ENCODE measurements at places on chromosomes 13 and 19.

DNA sequence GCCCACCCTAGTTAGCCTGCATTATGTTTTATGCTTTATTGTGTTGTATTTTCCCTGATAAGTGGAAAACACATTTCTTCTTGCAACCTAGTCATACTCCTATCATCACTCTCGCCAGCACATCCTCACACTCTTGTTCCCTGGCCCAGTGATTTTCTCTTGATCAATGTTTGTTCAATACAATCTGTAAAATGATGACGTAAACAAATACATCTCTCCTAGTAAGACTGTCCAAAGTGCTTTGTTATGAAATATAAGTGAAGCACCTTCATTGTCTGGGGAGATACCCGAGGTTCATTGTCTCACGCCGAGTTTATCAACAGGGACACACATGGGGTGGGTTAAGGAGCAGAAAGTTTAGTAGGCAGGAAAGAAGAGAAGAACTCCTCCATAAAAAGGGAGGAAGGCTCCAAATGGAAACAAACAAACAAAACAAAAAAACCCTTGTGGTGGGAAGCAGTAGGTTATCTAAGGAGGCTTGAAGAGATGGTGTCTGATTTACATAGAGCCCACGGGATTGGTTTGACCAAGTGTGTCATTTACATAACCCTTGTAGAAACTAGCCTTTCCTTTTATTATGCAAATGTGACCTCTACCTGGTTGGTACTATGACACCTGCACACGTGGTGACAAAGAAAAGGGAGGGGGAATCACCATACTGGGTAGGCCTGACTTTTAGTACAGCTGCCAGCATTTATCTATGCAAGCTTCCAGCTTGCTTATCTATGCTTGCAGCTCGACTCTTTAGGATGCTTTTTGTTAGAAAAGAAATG, 1317.9 kb upstream of the SPRY2 start:
- DNase-seq, result no peak

DNA sequence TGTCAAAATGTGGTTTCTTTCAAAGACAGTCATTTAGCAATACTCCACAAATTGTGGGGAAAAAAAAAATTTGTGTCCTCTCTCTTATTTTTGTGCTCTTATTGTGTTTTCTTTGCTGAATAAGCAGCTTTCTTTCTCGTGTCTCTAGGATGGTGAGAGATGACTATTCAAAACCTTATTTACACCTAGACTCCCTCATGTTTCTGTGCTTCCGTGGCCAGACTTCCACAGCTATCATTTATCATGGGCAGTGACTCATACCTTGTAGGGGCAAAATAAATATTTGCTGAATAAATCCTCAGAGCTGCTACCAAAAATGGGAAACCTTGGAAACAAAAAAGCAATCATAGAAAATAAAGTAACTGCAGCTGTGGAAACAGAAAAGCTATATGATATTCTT, 204.9 kb upstream of the MIR17HG start:
- DNase-seq, result no peak

DNA sequence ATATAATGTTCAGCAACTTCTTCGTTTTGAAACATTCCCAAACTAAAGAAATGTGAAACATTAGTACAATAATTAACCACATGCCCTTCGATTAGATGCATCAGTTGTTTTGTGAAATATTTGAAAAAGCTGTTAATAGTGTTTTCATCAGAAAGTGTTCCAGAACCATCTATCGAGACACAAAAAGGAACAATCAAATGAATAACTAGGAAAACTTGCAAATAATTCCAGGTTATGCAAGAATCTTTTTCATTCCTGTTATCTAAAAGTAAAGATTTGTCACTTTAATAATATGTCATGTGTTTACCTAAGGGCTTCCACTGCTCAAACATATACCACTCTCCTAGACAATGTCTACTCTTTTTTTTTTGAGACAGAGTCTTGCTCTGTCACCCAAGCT, 904.2 kb upstream of the MIR17HG start:
- DNase-seq, result no peak

DNA sequence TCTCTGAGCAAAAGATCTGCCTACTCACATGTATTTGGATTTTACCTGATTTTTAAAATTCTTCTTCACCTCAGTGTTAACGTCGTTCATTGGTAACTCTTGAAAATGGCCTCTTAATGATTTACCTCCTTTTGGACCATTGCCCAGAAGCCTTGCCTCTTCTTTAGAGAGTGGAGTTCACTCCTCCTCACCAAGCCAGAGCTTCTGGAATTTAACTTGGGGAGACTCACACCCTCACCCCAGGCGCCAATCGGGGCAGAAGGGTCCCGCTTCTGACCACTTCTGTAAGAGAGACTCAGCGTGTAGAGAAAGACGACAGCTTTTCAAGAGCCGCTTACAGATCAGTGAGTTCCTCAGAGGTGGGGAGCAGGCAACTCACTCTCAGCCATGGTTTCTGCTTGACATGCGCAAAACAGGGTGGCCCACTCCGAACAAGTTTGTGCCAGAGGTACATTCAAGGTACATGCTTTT, 2.7 kb downstream of the PNMA8C start:
- no peak for DNase-seq

DNA sequence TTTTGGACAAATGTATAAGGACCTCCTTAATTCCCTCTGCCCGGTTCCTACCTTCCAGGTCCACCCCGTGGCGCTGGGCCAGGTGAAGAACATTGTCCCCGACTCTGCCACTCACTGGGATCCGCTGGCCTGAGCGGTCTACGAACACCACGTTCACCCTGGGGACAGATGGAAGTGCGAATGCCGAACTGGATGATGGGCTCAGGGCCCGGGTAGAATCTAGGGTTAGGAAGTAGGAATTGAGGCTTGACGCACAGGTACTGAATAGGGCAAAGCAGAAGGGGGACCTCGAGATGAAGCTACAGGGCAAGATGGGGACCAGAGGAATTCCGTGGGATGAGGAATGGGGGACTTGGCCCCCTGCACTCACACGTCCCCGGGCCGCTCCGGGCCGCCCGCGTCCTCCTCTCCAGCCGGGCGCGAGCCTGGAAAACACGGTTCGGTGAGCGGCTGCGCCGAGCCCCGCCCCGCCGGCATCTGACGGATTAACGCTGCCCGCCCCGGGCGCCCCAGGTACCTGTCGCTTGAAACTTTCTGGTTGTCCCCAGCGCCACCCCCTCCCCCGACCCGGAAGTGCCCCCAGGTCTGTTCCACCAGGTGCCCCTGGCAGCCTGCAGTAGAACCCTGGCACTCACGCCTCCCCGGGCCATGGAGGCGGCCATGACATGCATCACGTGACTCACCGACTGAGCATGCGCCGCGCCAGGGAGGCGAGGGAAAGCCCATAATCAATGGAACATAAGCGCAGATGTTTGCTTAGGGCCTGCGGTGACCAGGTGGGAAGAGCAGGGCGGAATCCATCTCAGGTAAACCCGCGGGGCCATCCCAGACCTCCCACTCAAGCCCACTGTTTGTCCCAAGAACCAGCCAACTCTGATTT, at the start of gene FDX2:
FDX2 (minus strand) TSS at position 681 of the 880 bp plus-strand sequence; CDS start at position 662, 19 bp downstream.
- peak; percentile 92 for DNase-seq

- no peak for DNase-seq
Measured at GRCh38 chr13:68428292-68428691, 1198.2 kb upstream of the PCDH9 start.

GRCh38 chr19:2973229-2973628, 4.1 kb upstream of the TLE6 start:
- DNase-seq, result no peak

DNA sequence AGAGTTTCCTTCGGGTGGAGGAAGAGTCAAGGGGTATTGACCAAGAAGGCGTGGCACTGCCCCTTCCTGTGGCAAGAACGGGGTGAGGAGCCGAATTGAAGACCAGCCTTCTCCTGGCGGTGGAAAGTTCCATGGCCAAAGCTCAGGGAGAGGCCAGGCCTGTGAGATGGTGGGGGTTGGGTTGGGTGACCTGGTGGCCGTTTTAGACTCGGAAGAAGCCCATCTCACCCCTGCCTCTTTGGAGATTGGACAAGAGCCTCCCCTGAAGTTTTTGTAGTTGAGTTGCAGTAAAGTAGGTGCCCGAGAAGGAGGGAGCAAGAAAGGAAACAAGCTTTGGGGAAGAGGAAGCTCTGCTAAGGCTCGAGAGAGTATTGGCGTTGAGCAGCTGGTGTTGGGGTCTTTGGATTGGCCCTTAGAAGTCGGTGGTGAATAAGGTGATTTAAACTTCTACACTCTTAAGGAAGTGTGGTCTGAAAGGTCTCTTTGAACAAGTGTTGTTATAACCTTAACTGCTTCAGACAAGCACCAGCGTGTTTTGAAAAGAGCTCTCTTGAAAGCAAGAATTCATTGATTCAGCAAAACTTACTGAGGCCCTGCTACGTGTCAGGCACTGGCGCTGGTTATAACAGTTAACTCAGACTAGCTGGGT, 964 bp downstream of the SPINT2 start:
- no peak for DNase-seq

DNA sequence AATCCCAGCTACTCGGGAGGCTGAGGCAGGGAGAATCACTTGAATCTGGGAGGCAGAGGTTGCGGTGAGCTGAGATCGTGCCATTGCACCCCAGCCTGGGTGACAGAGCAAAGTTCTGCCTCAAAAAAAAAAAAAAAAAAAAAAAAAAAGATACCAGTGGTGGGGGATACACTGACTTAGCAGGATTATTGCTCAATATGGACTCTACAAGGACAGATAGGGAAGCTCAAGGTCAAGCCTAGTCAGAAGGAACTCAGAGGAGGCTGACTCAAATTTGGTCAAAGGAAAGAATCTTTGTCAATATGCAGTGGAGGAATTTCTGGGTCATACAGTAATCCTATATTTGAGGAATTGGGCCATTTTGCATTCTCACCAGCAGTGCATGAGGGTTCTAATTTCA, 6.7 kb upstream of the DIAPH3 start:
- no peak for DNase-seq

DNA sequence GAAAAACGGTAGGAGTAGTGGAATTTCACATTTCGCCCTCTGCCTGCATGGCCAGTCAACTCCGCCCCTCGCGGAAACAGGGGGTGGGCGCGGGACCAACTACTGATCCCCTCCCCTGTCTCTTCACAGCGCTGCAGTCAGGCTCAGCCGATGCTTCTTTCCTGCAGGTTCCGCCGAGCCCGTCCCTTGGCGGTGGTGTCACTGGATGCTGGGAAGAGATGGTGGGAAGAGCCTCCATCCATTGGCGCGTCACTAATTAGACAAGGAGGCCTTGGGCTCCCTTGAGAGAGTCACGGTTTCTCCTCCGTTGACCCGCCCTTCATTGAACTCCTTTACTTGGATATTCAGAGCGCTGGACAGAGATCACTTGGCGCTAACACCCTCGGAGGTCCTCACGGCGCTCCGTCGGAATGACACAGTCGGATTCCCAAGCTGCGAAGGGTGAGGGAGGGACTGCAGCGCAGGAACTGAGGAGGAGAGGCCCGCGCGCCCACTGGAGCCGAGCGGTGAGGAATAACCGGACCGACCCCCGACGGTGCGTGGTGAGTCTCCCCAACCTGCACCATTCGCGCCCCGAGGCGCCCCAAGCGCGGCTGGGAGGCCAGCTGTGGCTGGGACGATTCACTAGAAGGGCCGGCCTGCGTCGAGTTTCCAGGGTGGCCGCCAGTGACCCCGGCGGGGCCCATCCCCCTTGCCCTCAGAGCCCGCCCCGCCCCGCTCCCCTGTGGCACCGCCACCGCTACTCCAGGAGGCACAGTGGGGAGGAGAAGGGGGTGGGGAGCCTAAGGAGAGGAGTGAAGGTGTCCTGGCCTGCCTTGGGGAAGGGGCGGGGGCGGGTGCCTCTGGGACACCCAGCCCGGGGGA, 11.2 kb upstream of the CEACAM21 start:
- DNase-seq, result no peak

DNA sequence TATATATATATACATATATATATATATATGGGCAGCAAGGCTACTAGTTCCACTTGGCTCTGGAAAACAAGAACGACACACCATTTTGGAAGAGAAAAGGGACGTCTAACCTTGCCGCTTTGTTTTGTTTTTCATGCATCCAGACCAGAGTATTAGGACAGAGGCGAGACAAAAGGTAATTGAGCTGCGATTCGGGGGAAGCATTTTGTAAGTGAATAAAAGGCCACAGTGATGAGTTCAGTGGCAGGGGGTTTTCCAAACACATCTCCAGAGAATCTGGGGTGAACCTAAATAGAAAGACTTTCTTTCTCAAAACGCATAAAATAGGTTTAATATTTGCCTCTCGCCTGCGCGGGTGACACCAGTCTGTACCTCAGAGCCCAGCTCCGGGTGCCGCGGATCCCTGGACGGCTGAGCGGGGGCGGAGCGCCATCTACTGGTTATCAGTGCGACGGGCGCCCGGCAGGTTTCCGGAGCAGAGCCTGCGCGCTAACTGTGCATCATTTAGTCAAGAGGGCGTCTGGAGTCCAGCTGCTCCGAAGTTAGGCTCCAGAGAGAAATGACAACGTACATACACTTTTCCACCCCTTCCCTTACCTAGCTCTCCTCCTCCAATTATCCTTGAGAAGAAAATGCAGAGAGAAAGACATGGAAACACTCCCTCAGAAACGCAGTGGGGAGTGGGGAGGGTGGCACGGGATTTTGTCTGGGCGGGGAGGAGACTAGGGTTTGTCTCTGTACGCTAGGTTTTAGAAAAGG, 262.3 kb downstream of the TBC1D4 start:
- DNase-seq, result peak; percentile 84

GRCh38 chr13:99526549-99526948, 25.3 kb downstream of the TM9SF2 start:
- no peak for DNase-seq

- DNase-seq, result no peak
Measured at GRCh38 chr19:33301144-33301899, 1.0 kb downstream of the CEBPA start.

- DNase-seq, result no peak
Measured at GRCh38 chr13:66322193-66322740, 907.9 kb downstream of the PCDH9 start.

DNA sequence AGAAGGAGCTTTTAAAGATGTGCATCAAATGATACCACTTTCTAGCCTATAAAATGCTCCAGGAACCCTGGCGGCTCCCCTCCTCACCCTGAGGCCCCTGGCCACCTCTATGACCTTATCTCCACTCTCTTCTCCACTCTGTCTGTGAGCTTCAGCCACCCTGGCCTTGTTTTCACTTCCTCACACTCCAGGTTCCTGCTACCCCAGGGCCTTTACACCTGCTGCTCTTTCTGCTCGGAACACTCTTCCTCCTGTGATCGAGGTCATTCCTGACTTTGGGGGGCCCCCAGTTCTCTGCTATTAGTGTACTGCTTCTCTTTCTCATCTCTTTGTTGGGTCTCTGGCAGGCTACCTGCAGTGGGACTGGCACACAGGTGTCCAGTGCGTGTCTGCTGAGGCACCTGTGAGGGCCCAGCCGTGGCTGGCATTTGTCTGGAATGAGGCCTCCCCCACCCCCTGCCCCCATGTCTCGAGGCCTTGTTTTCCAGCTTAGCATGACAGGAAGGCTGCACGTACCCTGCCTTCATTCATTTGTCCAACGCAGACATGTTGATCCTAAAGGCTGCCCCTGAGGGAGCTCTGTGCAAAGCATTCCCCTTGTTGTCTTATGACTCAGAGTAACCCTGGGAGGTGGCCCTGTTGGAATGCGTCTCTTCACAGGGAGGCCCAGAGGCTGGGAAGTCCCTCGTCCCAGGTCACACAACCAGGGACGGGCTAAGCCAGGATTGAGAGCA, 2.3 kb downstream of the DDA1 start:
- no peak for DNase-seq

All from CD4-positive, alpha-beta T cell treated with Interleukin-15 for 4 hours (primary cell).